GM10248 (cell line): ENCODE measurements at places on chromosomes 6 and 20.

DNA sequence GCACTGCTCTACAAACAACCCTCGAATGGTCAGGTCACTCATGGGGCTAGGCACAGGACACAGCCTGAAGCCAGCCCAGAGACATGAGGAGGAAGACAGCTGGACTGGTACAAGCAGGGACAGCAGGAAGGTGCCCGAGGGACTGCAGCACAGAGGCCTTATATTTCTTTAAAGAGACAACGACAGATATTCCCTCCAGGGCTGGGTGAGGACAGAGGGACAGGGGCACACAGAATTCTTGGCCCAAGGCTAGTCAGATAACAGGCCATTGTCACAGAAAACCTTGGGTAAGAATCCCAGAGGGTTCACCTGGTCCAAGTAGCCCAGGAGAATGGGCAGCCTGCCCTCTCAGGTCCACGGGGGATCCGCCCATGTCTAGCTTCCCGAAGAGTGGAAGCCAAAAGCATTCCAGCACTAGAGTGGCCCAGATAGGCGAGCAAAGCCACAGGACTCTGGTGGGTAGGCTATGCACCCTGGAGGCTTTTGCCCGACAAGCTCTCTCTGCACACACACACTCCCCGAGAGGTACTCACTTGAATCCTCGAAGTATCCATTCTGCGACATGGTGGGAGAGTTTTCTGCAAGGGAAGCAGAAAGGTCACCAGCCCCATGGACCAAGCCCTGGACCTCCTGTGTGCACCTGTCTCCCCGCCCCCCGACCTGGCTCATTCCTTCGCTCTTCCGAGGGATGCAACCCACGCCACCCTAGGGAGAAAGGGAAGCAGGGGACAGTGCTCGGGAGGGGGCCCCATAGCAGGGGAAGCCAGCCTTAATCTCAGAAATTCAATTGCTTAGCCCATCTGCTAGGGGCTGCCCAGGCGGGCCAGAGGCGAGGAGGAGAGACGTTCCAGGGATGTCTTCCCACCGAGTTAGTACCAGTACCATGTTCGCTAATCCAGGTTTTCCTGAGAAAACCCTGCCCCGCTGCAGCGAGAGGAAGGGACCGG is 1.7 kb downstream of the SLC4A11 start:
- DNase-seq, result no peak

GRCh38 chr6:41937861-41938574 is 3.6 kb downstream of the CCND3 start:
- no peak for DNase-seq

DNA sequence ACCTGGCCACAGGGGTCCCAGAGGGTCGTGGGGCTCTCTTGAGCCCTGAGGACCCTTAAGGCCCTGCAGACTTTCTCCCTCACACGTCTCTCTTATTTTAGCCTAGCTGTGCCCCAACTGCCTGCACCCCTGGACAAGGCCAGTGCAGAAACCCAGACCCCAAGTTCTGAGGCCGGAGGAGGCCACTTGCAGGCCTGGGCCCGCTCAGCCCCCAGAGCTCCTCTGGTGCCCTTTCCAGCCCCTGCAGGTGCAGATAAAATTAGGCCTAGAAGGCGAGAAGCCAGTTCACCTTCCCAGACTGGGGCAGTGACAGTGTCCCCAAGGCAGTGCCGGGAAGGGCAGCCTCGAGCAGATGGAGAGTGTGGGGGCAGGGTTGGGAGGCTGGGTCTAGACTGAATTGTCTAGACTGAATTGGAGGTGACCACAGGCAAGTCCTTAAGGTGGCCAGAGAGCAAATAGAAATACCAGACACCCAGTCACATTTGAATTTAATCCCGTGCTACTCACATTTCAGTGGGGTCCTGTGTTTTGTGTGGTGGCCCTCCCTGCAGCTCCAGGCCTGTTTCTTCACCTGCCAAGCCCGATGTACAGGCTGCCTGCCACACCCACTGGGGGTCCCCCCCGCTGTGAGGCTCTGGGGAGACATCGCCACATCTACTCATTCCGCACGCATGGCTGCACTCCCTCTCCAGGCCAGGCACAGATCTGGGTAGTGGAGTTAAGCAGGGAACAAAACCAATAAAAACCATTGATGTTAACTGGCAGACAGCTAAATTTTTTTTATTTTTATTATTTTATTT is 8.6 kb upstream of the IP6K3 start:
- DNase-seq, result no peak

GRCh38 chr6:87093651-87094050 is 1.3 kb downstream of the CGA start:
- no peak for DNase-seq

DNA sequence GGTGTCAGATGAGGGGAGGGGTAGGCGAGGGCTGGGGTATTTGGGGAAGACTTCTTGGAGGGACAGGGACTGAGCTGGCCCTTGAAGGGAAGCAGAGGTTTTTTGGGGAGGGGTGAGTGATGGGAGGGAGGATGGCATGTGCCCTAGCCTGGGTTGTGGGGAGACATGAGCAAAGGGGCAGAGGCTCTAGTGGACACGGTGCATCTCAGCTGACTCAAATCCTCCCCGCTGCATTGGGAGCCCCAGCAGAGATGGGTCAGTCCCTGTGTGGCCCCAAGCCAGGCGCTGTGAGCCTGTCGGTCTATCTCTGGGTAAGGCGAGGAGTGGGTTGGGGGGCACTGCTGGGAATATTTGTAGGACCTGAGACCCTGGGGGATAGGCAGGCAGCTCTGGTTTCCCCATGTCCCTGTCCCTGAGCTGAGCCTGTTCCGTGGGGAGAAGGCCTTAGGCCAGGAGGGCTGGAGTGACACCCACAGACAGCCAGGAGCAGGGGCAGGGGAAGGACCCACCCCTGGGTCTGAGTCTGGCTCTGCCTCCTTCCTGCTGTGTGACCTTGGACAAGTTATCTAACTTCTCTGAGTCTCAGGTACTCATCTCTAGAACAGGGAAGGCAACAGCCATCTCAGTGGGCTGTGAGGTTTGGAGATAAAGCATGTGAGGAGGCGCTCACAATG is 36.0 kb downstream of the SPDEF start:
- no peak for DNase-seq

DNA sequence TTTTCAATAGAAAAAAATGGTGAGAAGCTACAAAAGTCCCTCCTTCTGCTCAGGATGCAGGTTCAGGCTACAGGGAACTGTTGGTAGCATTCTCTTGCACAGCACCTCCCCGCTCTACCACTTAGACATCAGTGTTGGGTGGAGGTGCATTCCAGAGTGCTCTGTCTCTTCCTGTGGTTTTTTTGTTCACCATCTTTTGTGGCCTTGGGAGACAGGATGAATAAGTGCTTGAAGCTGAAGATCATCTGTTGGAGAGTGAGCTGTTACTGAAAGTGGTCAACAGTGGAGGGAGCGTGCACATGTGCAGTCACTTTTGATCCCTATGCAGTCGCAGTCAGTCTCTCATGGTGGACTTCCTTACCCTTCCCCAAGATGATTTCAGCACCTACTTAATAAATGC is 16.6 kb upstream of the BTBD3 start:
- DNase-seq, result no peak

GRCh38 chr6:115969930-115970273 is 90.8 kb downstream of the FRK start:
- DNase-seq, result no peak

DNA sequence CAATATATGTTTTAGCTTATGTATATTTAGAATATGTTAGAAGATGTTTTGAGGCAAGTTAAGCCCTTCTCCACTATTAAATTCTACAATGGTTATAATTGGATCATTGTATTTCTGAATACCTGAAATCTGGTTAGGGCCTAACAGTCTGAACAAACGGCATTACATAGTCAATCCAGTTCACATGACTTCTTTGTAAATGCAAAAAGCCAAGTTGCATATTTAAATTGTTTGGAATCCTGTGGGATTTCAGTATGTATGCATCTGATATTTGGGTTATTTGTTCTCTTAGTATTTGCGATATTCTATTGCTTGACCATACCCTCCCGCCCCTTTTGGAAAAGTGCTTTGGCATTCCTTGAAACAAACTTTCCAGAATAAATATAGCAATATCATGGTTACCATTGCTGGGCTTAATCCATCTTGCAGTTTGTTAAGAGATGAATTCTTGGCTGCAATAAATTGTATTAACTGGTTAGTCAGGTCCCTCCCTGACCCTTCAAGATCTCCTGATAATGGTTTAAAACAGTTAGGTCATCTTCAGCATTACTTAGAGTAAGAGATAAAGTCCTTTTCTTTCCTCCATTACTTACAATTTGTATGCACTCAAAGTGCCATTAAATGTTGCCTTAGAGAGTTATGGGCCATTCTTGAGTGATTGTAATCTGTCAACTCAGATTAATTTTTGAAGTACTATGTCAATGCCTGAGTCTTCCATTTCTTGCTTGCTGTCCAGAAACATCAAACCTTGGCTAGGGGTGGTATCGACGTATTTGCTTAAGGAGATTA is 36.5 kb downstream of the LRRC1 start:
- no peak for DNase-seq

- no peak for DNase-seq
Measured at GRCh38 chr20:19259141-19259591, 46.7 kb downstream of the SLC24A3 start.

DNA sequence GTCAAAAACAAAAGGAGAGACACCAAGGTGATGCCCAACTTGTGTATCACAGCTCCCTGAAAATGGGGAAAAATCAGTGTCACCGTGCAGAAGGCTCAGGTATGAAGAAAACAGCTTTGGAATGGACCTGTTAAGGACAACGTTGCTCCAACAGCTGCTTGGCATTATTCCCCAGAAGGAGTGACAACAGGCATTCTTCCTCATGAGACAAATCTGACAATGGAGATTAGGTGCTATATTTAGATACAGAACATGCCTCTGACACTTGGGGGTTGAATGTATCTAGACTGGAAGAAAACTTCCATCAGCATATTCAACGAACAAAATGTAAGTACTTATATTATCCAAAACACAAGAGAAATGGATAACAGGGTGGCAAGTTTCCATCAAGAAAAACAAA is 87.7 kb downstream of the MBOAT1 start:
- DNase-seq, result no peak

DNA sequence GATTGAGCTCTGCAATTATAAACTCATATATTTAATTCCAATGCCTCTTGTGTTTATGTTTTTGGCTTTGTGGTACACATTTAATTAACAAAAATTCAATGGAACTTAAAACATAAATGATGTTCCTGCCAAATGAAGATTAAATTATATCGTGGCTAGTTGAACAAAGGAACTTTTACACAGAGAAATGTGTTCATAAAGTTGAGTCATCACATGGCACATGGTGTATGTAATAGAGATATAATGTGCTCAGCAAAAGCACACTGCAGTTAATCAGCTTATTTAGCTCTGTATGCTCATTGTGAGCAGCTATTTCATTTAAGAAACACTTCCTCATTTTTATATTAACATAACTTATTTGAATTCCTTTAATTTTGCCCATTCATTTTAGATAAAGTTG is 1295.6 kb upstream of the CITED2 start:
- DNase-seq, result no peak
